LNCaP clone FGC (cell line): ENCODE measurements at places on chromosomes 7 and 10.

DNA sequence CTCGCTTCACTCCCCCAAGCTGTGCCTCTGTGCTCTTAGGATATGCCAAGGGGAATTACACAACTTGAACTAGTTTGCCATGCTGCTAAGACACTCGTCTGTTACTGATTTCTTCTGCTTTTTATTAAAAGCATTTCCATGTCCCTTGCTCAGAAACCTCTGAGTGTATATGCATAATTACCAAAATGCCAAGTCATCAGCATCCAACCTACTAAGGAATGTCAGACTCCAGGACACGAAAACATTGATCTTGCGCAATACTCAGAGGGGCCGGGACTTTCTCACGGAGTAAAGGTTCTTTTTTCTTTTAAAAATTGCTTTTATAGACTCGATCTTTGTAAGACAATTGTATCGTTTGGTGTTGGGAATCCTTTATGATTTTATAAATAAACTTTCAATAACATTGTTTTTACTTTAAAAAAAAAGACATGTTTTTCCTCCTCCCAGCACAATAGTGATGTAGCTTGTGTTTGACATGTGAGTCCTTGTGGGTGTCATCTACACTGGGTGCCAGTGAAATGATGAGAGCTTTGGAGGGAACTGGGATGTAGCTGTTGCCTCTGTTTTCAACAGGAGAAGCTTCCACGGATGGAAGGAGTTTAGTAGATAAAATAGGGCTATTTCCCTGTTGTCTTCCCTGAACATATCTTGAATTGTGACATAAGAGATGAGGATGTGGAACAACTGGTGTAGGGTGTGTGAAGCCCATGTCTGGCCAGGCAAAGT lies 43.6 kb downstream of the CNNM1 start:
- no peak for DNase-seq

DNA sequence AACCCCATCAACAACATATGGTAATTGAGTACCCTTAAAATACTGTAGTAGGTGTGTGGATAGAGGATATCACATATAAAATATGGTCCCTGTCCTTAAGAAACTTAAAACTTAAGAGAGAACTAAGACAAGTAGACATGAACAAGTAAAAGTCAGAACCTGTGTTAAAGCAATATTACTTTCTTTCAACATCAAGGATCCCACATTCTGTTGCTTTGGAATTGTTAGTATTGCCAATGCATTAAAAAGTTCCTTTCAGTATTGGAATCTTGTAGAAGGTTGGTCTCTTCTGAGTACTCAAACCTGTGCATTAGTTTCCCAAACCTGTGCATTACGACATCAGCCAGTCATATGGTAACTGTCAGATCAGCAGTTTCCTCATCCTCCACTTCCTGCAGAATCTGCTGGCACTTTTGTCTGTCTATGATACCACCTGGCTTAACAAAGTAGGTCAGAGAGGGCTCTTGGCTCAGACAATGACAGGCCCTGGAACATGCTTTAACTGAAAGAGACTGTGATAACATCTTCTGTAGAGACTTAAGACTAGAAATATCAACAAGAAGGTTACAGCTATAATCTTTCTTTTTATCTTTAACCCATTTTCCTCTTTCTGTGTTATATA lies 56.5 kb downstream of the CCDC71L start:
- no peak for DNase-seq

DNA sequence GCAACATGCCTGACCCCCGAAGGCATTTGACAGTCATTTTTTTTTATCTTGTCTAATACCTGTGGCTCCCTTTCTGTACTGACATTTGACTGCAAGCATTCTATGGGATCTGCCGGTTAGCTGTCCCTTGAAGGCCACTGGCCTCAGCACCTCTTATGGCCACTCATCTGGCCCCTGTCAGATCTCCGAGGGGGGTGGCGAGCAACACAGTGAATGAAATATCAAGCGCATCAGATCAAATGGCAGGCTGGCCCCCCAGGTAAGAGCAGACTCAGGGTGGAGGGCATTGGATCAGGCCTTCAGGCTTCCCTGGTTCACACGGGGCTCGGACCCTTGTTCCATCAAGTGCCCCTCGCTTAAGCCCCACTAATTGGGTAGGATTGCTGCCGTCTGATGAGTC lies 199.6 kb upstream of the MKI67 start:
- no peak for DNase-seq

- no peak for DNase-seq
Measured at GRCh38 chr7:128254470-128254869, 13.4 kb downstream of the LEP start.

DNA sequence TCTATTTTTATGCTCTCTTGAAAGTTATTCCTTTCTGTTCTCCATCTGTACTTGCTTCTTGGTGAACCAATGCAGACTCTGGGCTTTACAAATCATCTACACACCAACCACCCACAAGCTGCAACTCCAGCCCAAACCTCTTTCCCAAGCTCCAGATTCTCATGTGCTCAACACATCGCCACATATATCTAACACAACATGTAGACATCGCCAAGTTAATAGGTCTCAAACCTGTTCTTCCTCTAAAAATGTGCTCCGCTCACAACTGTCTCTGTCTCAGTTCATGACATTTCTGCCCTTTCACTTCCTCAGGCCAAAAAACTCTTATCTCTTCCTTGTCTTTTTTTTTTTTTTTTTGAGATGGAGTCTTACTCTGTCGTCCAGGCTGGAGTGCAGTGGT lies 95.7 kb upstream of the EEPD1 start:
- no peak for DNase-seq

DNA sequence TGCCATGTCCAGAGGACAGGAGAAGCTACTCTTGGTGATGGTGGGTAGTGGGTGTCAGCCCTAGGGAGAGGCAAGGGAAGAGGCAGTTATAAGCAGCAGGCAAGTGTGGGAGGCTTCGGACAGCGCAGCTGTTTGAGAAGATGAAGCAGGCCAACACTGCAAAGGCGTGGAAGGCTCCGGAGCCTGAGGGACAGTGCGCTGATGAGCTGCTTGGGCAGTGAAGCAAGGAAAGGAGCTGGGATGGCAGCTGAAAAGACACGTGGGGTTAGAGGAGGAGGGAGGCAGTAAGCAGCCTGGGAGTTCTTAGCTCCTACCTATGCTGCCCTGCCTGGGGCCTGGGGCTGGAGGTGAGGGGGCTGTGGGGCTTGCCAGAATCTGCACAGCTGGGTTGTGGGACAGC lies 50.1 kb upstream of the CRTAC1 start:
- no peak for DNase-seq

DNA sequence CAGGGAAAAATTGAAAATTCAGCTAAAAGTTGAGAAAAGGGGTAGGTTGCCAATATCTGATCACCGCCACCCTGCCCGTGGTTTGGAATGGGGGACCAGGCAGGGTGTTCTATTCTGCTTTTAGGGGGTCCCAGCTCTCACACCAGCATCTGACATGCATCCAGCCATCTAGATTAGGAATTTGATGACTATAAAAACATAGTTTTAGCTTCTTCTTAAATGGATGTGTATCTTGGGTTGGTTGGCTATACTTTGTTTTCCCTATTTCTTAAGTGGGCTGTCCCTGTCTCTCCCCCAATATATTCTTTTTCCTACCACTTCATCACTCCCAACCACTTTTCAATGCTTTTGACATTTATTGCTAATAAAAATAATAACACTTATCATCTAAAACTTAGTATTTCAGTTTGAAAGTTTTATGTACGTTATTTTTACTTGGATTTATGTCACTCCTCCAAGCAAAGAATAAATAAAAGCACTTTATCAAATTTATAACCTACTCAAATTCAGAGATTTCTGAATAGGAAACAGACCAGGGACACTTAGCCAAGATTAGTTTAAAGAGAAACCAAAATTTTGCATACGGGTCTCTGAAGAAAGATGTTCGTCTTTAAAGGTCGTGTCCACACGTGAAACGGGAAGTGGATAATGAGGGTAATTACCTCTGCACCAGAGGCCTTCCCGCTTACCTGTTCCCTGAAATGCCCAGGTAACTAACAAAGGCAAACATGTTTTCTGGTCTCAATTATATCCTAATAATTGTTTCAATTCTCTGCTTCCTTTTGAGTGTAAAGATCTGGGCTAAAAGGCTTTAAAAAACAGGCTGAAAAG lies 233.2 kb upstream of the AUTS2 start:
- no peak for DNase-seq

- DNase-seq: no peak
Measured at GRCh38 chr7:120951826-120952225, 1.2 kb downstream of the ING3 start.
